ENCODE measurements at places on chromosomes 2 and 18.
A peak's percentile ranks its signal among the peaks of the same experiment; 100 is the strongest.

- DNase-seq, result no peak
Observed at GRCh38 chr2:112108178-112108832, 29.9 kb upstream of the FBLN7 start.

DNA sequence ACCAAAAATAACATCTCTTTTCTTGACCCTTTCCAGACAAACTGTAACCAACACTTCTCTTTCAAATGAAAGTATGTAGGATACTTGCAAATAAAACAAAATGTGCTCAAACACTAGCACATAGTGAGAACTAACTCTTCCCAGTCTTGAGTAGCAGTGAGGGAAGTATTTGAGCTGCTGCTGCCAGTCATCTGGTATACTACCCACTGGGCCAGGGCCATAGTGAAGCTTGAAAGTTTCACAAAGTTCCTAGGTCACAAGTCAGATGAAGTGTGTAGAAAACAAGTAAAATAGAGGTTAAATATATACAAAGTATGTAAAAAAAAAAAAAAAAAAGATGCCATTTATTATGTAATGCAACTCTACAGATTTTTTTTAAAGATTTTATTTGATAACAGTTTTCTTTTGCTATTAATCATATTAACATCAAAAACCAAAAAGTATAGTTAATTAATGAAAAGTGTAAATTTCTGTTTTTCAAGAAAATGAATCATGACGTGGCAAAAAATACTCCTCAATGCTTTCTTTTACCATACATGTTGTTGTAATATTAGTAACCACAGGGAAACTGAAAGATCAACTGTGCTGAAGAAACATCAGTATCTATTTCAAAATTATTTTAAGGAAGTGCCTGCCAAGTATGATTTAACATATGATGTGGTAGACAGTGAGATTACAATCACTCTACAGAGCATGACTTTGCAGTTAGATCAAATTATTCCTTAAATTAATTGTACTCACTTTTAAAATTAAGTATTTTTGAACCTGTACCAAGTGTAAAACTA lies 21.6 kb upstream of the TRIB2 start:
- no peak for DNase-seq

- DNase-seq, result no peak
Observed at GRCh38 chr2:190977505-190977904, 36.5 kb downstream of the STAT1 start.

GRCh38 chr2:131152074-131152473 lies 46.9 kb downstream of the PLEKHB2 start:
- DNase-seq, result no peak

DNA sequence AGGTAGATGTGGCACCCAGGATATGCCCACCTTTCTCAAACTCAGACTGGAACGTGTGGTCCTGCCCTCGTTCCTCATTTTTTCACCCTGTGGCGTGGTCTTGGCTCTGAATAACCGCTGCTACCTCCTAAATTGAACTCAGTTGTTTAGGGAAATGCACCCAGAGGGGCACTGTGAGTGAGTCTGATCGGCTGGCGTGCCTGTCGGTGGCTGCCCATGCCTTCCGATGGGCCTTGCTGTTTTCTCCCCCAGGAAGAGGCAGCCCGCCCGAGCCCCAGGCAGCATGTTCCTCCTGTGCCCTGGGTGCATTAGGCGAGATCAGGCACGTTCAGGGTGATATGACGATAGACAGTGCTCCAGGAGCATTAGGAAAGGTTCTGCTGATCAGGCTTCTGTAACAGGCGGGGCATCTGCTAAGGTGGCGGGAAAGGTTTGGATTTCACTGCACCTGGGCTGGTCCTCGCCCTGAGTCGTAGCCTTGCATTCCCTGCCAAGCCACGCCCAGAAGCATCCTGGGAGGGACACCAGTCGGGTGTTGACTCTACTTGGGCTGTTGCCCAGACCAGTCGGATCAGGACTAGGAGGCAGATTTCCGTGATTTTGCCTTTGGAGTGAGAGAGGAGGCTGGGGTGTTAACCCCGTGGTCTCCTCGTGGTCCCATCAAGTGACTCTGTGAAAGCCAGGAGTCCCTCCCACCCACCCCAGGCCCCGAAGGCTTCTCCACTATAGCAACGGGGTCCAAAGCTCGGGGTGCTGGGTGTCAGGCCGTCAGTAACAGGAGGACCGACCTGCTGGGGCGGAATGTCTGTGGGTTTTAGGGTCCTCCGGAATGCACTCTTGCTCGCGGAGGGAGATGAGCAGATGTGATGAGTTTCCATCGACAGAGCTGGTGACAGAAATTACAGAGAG lies 75.1 kb downstream of the SH3BP4 start:
- peak; percentile 84 for DNase-seq

GRCh38 chr18:35971661-35972196 lies 750 bp upstream of the RMP24 start:
- peak; percentile 18 for DNase-seq

GRCh38 chr2:238165288-238165921 lies 6.6 kb downstream of the ERFE start:
- DNase-seq, result no peak

DNA sequence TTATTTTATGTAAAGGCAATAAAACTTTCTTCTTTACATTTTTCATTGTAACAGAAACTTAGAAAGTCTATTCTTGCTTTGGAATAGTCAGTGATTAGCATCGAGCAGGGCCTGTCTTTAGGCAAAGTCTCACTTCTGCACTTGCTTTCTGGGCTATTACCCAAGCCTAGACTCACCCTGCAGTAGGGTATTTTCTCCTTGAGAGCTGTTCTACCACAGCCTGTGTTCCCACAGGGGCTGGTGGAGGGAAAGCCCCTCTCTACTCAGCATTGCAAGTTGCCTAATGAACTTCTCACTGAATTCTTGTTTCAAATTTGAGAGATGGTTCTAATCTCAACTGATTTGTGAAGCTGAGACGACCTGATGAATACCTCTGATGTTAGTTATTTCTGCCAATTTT lies 111.7 kb upstream of the KLHL14 start:
- no peak for DNase-seq

DNA sequence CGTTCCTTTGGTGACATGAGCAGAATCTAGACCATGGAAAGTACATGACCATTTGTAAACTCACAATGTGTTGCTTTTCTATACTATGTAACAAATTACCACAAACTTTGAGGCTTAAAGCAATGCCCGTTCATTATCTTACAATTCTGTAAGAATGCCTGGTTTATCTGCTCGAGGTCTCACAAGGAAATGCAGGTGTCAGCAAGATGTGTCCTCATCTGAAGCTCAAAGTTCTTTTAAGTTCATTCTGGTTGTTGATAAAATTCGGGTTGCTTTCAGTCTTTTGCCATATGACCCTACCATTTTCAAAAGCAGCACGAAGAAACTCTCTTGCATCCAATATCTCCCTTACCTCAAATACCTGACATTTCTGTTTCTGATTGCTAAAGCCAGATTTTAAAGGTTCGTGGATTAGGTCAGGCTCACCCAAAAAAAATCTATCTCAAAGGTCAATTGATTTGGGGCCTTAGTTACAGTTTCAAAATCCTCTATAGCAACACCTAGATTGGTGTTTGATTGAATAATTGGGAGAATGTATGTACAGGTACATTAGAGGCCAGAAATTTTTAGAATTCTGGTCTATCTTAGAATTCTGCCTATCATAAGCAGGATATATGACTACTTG lies 125.9 kb downstream of the TMEM131 start:
- DNase-seq, result no peak

DNA sequence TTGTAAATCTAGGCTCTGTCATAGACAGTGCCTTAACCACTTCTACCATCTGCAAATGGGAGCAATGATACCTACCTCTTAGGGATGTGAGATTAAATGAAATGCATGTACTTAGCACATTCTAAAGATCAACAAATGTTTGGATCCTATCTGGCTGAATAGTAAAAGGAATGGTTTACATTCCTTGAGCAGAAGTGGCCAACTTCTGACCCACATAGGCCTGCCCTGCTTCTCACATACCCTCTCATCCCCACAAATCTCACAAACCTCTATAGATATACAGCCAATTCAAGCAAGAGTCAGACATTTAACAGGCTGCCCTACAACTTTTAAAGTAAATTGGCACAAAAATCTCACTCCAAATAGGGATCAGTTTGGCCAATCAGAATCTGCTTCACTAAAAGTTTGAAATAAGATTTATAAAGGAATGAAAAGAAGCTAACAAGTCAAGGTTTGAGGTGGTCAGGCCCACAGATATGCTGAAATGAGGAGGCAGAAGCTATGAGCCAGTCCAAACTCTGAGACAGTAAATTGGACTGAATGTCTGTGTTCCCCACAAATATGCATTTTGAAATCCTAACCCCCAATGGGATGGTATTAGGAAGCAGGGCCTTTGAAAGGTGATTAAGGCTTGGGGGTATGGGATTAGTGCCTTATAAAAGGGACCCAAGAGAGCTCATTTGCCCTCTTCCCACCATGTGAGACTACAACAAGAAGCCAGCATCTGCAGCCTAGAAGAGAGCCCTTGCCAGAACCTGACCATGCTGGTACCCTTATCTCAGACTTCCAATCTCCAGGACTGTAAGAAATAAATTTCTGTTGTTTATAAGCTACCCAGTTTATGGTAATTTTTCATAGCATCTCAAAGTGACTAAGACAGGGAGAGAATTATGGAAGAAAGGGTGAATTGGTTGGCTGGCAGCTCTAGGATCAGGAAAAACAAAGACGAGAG lies 227.8 kb upstream of the RBMS1 start:
- DNase-seq, result no peak

DNA sequence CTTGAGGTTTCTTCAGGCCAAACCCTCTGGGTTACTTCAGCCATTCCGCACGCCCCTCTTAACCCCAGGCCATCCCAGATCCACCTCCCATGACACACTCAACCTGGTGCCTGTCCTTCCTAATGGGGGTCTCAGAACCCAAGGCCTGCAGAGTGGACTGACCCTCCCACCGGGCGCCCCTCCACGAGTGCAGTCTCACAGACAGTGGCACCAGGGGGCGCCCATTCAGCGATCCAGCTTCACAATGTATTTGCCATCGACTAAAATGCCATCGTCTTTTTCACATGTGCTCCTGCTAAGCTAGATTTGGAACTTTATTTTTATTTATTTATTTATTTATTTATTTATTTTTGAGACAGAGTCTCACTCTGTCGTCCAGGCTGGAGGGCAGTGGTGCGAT lies 38.5 kb downstream of the INPP5D start:
- no peak for DNase-seq

GRCh38 chr18:22827741-22828140 lies 105.4 kb upstream of the RBBP8 start:
- no peak for DNase-seq

GRCh38 chr2:133952420-133952819 lies 301.5 kb upstream of the MGAT5 start:
- no peak for DNase-seq

DNA sequence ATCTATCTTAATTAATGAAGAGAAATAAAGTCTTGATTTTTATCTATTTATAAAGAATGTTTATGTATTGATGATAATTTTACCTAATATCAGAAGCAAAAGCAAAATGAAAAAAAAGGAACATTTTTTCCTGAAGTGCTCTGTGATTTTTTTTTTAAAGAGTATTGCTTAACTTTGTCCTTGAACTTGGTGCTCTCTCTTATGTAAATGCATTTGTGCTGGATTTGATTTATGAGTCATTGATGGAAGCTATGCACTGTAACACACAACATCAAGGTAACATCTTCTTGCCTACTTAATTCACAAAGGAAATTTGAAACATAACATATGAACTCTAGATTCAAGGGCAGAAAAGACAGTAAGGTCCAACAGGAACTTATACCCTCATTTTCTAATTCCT lies 312.9 kb upstream of the CDH19 start:
- no peak for DNase-seq

GRCh38 chr2:32553829-32554432 lies 73.9 kb upstream of the TTC27 start:
- no peak for DNase-seq

DNA sequence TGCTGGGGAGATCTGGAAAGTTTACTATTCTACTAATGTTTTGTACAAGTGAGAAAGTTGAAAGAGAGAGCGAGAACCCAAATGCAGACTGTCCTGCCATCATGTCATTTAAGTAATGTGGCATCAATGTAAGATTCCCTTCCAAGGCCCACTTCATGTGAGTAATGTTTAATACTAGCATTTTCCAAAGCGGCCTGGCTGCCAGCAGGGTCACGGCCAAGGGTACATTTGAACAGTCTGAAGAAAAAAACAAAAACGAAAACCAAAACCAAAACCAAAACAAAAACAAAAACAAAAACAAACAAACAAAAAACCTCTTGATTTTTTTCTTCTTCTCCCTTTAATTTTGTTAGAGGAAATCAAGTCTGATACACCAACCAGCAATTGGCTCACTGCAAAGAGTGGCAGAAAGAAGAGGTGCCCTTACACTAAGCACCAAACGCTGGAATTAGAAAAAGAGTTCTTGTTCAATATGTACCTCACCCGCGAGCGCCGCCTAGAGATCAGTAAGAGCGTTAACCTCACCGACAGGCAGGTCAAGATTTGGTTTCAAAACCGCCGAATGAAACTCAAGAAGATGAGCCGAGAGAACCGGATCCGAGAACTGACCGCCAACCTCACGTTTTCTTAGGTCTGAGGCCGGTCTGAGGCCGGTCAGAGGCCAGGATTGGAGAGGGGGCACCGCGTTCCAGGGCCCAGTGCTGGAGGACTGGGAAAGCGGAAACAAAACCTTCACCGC lies 2.2 kb downstream of the HOXD10 start:
- DNase-seq, result peak; percentile 17

DNA sequence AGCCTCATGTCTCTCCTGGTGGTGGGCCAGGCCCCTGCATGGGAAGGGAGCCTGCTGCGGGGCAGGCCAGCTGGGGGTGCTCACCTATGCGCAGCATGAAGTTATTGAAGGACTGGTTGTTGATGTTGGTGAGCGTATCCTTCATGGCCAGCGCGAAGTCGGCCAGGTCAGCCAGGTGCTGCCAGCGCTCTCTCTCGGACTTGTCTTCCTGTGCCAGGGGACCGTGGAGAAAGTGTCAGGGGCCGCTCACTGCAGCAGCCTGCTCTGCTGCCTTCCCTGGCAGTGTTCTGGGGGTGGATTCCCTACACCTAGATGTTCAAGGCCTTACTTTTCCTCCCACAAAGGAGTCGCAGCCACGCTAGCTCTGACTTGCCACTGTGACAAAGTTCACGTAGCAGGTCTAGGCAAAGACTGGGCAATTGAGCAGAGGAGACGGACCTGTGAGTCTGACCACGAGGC lies 28.2 kb downstream of the CENPO start:
- no peak for DNase-seq

GRCh38 chr18:10739152-10739551 lies 213.3 kb downstream of the NAPG start:
- DNase-seq, result no peak

- no peak for DNase-seq
Observed at GRCh38 chr2:212213191-212213590, 325.4 kb downstream of the ERBB4 start.

DNA sequence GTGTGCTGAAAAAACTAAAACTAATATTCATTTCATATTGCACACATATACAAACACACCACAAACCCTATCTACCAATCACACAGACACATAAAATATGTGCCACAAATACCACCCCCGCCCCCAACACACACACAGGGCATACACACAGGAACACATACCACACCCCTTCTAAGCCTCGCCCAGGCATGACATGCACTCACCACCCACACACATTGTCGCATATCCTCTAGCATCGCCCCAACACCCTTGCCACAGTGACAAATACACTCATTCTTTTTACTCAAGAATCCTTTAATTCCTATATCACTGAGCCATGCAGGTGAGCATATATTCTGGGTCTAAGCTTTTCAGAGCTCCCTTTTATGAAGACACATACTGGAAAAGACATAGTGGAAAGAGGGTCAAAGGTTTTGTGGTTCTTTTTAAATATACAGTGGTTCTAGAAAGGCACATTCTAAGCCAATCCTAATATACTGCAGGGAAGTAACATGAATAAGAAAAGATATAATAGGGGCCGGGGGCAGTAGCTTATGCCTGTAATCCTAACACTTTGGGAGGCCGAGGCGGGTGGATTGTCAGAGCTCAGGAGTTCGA lies 24.5 kb upstream of the LCLAT1 start:
- no peak for DNase-seq

GRCh38 chr2:12584338-12584737 lies 132.4 kb upstream of the TRIB2 start:
- DNase-seq, result no peak

All from NCI-H774 (cell line).